Left lung (tissue), 14 donors: ENCODE measurements at places on chromosomes 1 and 21. TPM values are rescaled to one million over a fixed set of nuclear protein-coding genes. Genes with fewer than 3 reads are reported as not detected.

NUDT4B gene
- 2.5 TPM for total RNA-seq

HES3 gene
- total RNA-seq = not detected

KCND3 gene
- total RNA-seq = 8.2 TPM

FALEC gene
- total RNA-seq = not detected

CCDC17 gene
- 0.70 TPM for total RNA-seq

BEST4 gene
- 0.23 TPM for total RNA-seq

PLXNA2 gene
- 73.5 TPM for total RNA-seq

GBP6 gene
- 0.73 TPM for total RNA-seq

FHAD1 gene
- 1.4 TPM for total RNA-seq

ZNF697 gene
- total RNA-seq = 8.1 TPM

VHLL gene
- not detected for total RNA-seq

CACHD1 gene
- total RNA-seq = 17.9 TPM

ILDR2 gene
- 0.60 TPM for total RNA-seq

CACNA1S gene
- 0.12 TPM for total RNA-seq
